Stimulated activated CD4-positive, alpha-beta T cell treated with anti-CD3 and anti-CD28 coated beads, Interleukin-12 subunit alpha, Interleukin-12 subunit beta, amount 100 ng/mL, for 24 hours (primary cell): ENCODE measurements at places on chromosomes 1 and 21.
A peak's percentile ranks its signal among the peaks of the same experiment; 100 is the strongest.

DNA sequence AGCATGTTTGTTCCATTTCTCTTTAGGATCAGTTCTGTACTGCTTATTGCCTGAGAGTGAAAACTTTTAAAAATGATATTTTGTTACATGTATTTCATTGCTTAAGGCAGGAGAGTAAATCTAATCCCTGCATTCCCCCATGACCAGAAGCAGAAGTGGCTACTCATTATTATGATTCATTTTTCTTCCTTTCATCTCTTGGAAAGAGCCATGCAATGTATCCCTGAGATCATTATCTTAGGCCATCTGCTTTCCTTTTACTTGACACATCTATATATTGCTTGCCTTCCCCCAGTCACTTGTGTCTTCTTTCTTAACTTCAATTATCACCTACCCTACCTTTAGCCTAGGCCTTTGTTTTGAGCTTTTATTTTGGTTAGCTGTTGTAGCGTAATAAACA, 430.4 kb upstream of the CHRM3 start:
- DNase-seq, result no peak

GRCh38 chr1:25520446-25521061, 22.9 kb upstream of the LDLRAP1 start:
- DNase-seq, result peak; percentile 43

DNA sequence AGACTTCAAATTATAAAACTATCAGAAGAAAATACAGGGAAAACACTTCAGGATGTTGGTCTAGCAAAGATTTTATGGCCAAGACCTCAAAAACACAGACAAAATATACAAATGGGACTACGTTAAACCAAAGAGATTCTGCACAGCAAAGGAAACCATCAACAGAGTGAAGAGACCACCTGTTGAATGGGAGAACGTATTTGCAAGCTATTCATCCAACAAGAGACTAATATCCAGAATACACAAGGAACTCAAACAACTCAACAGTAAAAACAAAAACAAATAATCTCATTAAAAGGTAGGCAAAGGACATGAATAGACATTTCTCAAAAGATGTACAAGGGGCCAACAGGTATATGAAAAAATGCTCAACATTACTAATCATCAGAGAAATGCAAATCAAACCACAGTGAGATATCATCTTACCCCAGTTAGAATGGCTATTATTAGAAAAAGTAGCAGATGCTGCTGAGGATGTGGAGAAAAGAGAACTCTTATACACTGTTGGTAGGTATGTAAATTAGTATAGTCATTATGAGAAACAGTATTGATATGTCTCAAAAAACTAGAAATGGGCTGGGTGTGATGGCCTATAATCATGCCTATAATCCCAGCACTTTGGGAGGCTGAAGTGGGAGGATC, 112.6 kb downstream of the LRIG2 start:
- no peak for DNase-seq

DNA sequence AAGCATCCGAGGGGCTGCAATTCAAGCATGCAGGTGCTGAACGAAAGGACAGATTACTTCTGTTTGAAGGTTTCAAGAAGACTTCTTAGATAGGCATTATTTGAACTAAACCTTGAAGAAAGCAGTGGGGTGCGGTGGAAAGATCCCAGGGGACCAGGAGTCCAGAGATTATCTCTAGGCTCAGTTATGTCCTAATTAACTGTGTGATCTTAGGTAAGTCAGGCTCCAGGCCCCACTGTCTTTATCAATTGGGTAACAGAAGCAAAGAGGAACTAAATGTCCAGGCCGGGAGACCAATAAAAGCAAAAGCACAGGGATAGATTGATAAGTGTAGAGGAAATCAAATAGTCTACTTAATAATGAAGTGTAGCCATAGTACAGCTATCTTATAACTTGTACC, 72.9 kb upstream of the CDC42BPA start:
- no peak for DNase-seq

DNA sequence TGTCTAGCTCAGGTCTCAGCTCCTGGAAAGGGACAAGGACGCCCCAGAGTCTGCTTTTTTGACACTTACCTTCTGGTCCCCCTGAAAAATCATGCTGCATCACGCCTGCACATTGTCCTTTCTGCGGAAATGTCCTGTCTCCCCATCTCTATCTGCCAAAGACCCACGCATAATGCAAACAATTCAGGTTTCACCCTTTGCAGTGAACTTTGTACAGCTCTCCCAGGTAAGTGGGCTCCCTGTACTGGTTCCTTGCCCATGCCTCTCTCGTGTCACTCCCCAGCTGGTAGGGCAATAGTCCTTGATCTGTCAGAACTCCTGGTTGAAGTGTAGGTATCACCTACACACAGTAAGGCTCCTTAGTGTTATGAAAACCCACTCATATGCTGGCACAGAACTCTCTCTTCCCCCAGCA, 102.9 kb upstream of the IRF2BP2 start:
- no peak for DNase-seq

- DNase-seq, result no peak
These were observed 10.3 kb downstream of the CHAF1B start for GRCh38 chr21:36395353-36396111.

GRCh38 chr1:218633238-218633988, 288.3 kb downstream of the TGFB2 start:
- DNase-seq, result no peak

- no peak for DNase-seq
These were observed 4.5 kb upstream of the PDZK1IP1 start for GRCh38 chr1:47194311-47194710.

- DNase-seq, result no peak
These were observed 46.6 kb downstream of the NEK7 start for GRCh38 chr1:198203434-198203833.

- no peak for DNase-seq
These were observed 60.8 kb upstream of the KCNJ15 start for GRCh38 chr21:38196036-38196435.

DNA sequence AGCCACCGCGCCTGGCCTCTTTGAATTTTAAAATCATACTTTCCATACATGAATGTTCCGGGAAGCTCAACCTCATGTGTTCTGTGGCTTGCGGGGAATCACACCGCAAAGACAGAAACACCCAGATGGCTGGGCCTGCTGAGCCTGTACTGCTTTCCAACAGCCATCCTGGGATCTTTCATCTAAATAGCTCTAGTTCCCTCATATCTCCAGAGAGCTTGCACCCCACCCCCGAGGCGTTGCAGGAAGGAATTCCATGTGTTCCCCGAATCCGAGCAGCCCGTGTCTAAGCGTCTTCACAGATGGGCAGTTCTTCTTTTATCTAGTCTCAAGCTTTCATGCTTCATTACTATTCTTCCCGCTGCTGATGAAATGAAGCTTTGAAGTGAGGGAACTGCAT, 66.4 kb downstream of the IGSF21 start:
- no peak for DNase-seq

DNA sequence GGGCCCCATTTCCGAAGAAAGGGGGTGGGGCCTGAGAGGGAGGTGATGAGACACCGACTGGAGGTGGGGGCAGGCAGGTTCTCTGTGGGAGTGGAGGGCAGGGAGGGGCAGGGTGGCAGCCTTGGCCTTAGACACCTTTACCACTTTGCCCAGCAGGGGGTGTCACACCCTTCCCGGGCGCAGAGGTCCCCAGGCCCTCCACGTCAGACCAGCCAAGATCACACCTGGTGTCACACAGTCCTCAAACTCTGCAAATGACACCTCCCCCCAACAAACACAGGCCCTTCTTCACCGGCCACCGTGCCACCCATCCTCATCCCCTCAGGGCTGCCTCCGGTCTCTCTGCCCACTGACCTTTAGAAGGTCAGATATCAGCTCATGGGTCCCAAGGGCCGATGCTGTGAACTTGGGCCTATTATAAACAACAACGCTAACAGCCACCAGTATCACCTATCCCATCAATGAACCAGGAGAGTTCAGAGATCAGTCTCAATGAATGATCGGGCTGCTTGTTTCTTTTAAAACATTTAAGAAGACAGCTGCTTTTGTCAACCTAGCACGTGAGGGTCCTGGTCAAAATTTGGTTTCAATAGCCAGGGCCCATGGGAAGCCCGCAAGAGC, 103.9 kb downstream of the CASZ1 start:
- peak; percentile 66 for DNase-seq

GRCh38 chr1:164721228-164721496, 162.2 kb downstream of the PBX1 start:
- DNase-seq, result no peak

DNA sequence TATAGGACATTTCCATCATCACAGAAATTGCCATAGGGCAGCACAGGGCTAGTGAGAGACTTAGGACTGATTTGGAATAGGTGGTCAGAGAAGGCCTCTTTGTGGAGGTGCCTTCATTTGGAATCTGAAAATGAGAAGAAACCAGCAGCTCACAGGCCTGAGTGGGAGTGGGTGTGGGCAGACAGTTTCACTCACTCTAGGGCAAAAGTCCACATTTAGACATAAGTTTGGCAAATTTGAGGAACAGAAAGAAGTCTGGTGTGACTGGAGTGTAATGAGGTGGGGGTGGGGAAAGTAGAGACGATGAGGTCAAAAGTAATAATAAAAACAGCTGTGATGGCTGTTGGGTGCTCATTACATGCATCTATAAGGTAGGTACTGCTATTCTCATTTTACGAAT, 22.4 kb upstream of the BCAR3 start:
- no peak for DNase-seq

GRCh38 chr1:172637522-172637921, 21.4 kb upstream of the FASLG start:
- DNase-seq, result no peak

DNA sequence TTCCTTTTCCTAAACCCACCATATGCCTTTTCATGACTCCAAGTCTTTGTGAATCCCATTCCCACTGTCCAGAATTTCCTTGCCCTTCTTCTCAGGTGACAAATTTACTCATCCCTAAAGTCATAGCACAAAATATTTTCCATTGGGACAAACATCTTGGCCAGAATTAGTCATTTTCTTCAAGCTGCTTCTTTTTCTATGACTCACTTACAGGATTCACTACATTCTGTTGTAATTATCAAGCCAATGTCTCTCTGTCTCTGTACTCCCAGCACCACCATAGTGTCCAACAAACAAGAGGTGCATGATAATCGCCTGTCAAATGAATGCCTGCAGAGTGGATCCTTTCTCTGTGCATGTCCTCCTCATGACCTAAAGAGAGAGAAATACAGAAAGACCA, 37.8 kb downstream of the SGIP1 start:
- DNase-seq, result no peak

- no peak for DNase-seq
These were observed 15.5 kb upstream of the PSMG1 start for GRCh38 chr21:39198800-39199199.

- no peak for DNase-seq
These were observed 63.9 kb downstream of the CSMD2 start for GRCh38 chr1:34101151-34101550.

DNA sequence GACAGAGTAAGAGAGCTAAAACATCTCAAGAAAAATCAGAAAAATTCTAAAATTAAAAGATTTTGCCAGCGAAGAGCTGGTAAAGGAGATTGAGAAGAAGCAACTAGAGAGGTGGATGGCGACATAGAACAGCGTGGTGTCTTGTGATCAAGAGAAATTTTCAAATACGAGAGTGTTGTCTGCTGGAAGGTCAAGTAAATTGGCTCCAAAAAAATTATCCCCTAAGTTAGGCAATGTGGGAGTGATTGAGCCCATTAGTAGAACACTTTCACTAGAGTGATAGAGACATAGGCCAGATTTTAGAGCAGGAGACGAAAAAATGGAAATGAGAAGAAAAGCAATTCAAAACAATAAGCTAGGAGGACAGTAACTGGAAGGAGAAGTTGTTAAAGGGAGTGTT, 94.3 kb upstream of the MPC2 start:
- DNase-seq, result no peak

- peak; percentile 68 for DNase-seq
These were observed 950 bp upstream of the EVA1C start for GRCh38 chr21:32411350-32412161.

DNA sequence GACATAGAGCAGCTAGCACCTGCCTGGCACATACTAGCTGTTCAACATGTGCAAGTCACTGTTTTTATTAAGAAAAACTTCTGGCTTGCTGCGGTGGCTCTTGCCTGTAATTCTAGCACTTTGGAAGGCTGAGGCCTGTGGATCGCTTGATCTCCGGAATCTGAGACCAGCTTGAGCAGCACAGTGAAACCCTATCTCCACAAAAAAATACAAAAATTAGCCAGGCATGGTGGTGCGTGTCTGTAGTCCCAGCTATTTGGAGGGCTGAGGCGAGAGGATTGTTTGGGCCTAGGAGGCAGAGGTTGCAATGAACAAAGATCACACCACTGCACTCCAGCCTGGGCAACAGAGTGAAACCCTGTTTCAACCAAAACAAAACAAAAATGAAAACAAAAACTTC, 27.7 kb upstream of the C8B start:
- DNase-seq, result no peak

GRCh38 chr1:174028495-174028894, 6.3 kb upstream of the RC3H1 start:
- DNase-seq, result no peak

DNA sequence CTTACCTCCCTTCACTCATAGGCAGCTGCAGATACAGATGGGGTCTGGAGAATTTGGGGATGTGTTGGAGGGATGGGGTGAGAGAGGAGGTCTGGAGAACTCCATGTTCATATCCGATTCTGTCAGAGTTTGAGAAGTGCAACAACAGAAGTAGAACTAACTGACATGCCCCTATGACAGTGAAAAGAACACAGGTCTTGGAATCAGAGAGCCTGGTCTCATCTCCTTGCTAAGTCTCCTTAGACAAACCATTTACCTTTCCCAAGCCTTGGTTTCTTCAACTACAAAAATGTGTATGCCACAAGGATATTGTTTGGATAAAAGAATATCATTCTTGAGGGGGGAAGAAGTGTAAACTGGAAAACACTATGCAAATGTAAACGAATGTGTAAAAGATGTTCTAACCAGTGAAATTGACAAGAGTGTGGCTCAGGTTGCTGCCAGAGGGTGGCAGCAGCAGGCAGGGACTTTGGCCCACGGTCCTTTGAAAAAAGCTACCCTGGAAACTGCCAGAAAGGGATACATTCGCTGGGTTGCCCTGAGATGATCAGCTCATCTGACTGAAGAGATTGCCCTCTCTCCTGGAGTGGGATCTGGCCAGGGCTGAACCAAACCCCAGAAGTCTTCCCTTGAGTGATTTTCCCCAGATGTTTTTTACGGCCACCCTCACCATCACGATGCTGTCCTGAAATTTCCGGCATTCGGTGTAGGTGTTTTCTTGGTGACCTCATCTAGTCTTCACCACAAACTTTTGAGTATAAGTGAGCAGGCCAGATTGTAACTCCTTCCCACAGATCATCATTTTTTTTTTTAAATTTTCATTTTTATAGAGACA, 17.0 kb upstream of the CD2 start:
- DNase-seq, result peak; percentile 62
